ENCODE measurements at places on chromosomes 13 and 19.
A peak's percentile ranks its signal among the peaks of the same experiment; 100 is the strongest.

DNA sequence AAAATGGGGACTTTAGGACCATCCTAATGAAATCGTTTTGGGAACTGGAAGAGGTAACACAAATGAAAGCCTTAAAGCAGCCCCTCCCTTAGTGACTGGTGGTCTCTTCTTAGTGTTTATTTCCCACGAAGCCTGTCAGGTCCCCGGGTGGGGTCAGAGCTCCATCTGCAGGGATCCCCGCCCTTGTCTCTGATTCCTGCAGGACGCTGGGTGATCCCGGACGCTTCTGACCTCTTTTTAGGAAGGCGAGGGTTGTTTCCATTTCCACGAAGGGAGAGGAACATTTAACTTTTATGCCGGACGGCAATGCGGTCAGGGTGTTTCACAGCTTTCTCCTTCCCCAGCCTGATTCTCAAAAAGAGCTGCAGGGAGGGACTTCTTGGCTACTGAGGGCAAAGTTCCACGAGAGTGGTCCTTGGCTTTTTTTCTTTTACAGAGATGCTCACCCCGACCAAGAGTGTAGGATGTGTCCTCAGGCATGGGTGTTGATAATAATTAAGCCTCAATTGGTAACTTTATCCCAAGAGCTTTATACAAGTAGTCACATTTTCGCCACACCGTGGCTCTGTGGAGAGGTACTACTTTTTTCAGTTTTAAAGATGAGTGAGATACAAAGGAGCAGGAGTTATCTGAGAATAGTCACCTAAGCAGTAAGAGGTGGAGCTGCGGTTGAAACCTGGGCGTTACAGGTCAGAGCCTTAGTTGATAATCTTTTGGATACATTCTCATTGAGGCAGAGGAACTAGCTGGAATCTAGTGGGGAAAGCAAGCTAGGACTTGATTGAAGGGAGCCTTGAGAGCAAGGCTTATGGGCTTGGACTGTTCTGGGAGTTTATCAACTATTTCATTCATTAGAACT lies 813 bp downstream of the ZNF284 start:
- DNase-seq, result no peak

- peak; percentile 72 for DNase-seq
Measured at GRCh38 chr13:50126993-50127725, 111.9 kb downstream of the KCNRG start.

DNA sequence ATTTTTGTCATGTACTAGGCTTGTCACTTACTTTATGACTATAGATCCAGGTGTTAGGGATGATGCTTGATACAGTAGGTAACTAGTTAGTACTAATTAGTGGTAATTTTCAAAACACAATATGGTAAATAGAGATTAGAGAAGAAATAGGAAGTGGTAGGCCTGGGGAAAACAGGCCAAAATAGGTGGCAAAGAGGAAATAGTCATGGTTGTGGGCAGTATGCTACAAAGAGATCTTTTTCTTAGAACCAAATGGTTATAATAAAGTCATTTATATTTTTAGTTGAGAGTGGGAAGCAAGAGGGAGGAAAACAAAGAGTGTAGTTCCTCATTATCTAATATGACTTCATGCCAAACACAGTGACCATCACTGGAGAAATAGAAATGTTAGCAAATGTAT lies 9.1 kb upstream of the VWA8 start:
- DNase-seq, result no peak

DNA sequence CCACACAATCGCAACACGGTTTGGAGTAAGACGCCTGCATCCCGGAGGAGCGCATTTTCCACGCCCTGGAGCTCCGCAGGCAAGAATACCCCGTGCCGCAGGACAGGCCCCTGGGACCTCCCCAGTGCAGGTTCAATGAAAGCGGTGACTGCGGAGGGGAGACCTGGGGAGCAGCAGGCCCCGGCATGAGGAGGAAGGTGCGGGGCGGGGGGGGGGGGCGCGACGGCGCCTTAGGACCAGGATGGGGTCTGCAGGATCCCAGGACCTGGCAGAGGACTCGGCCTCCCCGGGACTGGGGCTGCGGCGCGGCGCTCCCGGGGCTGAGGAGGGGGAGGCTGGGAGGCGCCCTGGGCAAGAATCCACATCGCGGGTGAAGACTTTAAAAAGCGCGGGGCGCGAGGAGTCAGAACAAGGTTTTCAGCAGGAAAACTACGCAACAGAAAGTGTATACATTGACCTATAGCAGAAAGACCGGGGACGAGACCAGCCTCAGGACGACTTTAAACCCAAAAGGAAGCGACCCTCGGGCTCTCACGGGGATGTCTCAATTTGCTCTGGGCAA lies 432 bp downstream of the ZNF611 start:
- no peak for DNase-seq

GRCh38 chr19:10105509-10106099 lies 558 bp upstream of the PPAN start:
- DNase-seq, result peak; percentile 95

- no peak for DNase-seq
Measured at GRCh38 chr19:1873524-1874473, 10.4 kb upstream of the KLF16 start.

- no peak for DNase-seq
Measured at GRCh38 chr13:94119360-94119936, 360.0 kb downstream of the DCT start.

DNA sequence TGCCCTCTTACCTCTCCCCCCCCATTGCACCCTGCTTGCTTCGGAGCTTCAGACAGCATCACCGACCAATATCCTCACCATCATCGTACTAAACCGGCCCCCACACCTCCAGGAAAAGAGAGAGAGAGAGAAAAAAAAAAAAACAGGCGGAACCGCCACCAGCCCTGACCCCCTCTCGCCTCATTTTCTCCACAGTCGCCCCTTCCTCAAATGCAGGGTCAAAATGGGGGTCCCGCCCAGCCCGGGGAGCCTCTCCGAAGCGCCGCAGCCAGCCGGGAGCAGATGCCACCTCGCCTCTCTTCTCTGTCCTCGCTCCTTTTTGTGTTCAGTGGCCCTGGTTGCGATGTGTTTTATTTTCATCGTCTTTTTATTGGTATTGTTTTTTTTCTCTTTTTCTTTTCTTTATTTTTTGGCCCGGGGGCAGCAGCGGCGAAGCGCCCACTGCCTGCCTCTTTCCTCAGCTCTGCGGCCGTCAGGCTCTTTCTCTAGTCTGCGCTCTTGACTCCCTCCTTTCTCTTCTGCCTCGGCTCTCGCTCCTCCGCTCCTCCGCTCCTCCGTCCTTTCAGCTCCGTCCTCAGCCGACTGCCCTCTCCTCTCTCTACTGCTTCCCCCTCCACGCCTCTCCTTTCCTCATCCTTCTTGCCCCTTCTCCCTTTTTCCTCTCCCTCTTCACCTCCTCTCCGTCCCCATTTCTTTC lies 41.4 kb downstream of the DEDD2 start:
- peak; percentile 37 for DNase-seq
